ENCODE measurements at places on chromosomes 3 and 15. TPM values are rescaled to one million over a fixed set of nuclear protein-coding genes. Genes with fewer than 3 reads are reported as not detected.

CCR1 gene
- 13.8 TPM for total RNA-seq

ACTC1 gene
- total RNA-seq: 25.0 TPM

GJD2 gene
- total RNA-seq: not detected

IQCH gene
- 7.7 TPM for total RNA-seq

DNA sequence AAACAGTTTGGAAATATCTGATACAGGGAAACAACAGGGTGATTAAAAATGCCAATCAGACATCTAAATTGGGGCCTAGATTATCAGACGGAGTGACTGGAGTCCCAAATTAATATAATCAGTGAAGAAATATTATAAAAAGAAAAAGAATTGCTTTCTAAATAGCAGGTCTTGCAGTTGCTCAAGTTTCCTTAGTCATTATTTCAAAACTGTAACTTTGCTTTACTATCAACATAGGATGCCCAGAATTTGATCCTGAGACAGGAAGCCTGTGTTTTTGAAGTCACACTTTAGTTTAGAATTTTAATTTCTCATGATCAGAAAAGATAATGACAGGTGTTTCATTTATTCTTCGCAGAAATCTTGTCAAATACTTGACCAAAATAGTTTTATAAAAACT, 105.9 kb downstream of the IL1RAP start:
- no peak for DNase-seq
- H3K4me1 ChIP-seq: no peaks in the 10 kb centered on the region
- H3K4me3 ChIP-seq: no peak overlapping the region
- no peak overlapping the region for H3K27ac ChIP-seq
- H3K27me3 ChIP-seq: no peaks in the 10 kb centered on the region

DNA sequence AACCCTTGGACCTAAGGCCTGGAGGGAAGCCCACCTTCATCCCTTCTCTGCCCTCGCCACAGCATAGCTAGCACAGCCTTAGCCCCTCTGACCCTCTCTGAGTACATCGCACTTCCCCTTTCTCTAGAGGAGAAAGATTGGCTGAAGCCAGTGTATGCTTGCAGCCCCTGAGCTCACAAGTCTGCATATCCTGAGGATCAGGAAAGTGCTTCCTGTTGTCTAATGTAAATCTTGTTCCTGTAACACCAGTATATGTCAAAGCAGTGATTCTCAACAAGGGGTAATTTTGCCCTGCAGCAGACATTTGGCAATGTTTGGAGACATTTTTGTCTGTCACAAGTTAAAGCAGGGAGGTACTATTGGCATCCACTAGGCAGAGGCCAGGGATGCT, 2.2 kb upstream of the PRKCD start:
- no peak overlapping the region for H3K27ac ChIP-seq
- H3K4me3 ChIP-seq: no peak overlapping the region
- DNase-seq: no peak
- no peaks in the 10 kb centered on the region for H3K4me1 ChIP-seq
- H3K36me3 ChIP-seq: no peaks in the 10 kb centered on the region

DNA sequence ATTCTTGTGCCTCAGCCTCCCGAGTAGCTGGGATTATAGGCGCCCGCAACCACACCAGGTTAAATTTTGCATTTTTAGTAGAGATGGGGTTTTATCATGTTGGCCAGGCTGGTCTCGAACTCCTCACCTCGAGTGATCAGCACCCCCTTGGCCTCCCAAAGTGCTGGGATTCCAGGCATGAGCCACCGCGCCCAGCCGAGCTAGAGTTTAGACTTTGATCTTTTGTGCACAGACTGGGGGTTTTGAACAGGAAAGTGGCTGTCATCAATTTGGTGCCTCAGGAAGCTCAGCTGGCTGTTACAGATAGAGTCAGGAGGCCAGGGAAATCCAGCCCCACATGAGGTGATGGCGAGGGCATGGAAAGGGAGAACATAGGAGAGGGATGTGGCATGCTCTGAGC, 19.3 kb upstream of the IREB2 start:
- no peak for DNase-seq
- H3K4me3 ChIP-seq: no peak overlapping the region
- H3K36me3 ChIP-seq: no peaks in the 10 kb centered on the region
- H3K27ac ChIP-seq: no peak overlapping the region
- no peaks in the 10 kb centered on the region for H3K4me1 ChIP-seq
- H3K27me3 ChIP-seq: no peaks in the 10 kb centered on the region

- no peaks in the 10 kb centered on the region for H3K4me1 ChIP-seq
- H3K27me3 ChIP-seq: no peaks in the 10 kb centered on the region
- no peak for DNase-seq
- H3K36me3 ChIP-seq: no peaks in the 10 kb centered on the region
- H3K27ac ChIP-seq: no peak overlapping the region
Observed at GRCh38 chr3:44885618-44886017, 11.2 kb downstream of the TGM4 start.

DNA sequence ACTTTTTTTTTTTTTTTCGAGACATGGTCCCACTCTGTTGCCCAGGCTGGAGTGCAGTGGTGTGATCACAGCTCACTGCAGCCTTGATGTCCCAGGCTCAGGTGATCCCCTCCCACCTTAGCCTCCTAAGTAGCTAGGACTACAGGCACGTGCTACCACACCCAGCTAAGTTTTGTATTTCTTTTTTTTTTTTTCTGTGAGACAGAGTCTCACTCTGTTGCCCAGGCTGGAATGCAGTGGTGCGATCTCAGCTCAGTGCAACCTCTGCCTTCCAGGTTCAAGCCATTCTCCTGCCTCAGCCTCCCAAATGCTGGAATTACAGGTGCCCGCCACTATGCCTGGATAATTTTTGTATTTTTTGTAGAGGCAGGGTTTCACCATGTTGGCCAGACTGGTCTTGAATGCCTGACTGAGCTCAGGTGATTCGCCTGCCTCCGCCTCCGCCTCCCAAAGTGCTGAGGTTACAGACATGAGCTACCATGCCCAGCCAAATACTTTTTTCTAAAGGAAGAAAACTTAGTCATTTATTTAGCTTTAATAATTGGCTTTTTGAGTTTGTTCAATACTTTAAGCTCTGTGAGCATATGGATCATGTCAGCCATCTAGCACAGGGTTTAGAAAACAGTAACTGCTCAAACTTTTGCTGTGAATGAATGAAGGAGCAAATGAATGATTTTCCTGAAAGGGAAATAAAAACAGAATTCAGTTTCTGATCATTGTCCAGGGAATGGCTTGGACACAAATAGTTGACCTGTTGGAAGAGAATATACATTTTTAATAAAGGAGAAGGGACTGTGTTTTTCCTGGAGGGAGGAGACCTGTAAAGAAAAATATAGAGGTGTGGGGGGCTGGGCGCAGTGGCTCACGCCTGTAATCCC, 26.0 kb downstream of the UBE2E1 start:
- DNase-seq: no peak
- no peaks in the 10 kb centered on the region for H3K4me1 ChIP-seq
- H3K4me3 ChIP-seq: no peak overlapping the region
- no peaks in the 10 kb centered on the region for H3K36me3 ChIP-seq

GRCh38 chr15:61759639-61760038, 300.6 kb downstream of the VPS13C start:
- no peak overlapping the region for H3K27ac ChIP-seq
- H3K36me3 ChIP-seq: no peaks in the 10 kb centered on the region
- H3K4me1 ChIP-seq: no peaks in the 10 kb centered on the region
- DNase-seq: no peak
- H3K4me3 ChIP-seq: no peak overlapping the region

Measured in kidney (tissue), 22 donors.